ENCODE measurements at places on chromosomes 1 and 21.

DNA sequence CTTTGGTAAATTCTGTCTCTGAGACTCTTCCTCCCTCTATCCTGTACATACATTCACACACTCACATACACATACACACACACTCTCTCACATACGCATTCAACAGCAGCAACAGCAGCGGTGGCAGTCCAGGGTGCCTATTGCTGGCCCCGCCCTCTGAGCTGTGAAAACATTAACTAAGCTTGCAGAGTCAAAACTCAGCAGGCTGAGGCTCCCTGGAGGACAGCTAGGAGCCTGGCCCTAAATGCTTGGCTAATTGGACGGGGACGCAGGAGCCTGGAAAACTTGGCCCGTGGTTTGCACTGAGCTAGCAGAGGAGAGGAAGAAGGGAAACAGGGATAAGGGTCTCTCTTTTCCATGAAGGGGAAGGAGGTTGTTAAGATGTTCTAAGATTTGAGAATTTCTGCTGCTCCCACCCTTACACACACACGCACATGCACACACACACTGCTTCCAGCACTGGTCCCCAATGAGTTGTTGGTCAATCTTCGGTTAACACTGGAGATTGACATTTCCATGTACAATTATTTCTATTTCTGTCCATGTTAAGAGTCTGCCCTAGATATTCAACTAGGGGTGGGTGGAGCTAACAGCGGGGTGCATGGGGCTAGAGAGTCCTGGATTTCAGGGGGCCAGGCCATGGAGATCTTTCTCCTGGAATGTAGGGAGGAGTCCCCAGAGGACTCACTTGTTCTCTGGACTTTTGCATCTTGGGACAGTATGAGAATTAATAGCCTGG is 94.2 kb downstream of the PLXNA2 start:
- DNase-seq: no peak

- no peak for DNase-seq
Measured at GRCh38 chr1:246608616-246609376, 42.5 kb downstream of the CNST start.

- DNase-seq: no peak
Measured at GRCh38 chr1:169974067-169974466, 80.4 kb upstream of the SCYL3 start.

DNA sequence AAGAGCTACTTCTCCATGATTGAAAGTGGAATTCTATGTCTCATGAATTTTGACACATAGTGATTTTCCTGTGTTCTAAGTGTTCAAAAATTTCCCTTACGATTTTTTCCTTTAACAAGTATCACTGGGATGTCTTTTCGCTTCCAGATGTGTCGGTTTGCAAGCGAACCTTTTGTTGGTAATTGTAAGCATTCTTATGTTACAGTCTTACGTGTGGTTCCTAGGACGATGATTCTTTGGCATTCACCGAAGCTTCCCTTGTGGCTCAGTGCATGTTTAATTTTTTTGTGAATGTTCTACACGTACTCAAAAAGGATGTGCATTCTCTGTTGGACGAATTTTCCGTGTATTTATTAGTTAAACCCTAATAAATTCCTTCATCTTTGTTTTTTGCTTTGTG is 211.6 kb downstream of the CAMTA1 start:
- DNase-seq: no peak

GRCh38 chr1:22309572-22309971 is 142.1 kb upstream of the ZBTB40 start:
- no peak for DNase-seq

GRCh38 chr1:89739013-89739843 is 81.6 kb upstream of the LRRC8D start:
- DNase-seq: no peak

DNA sequence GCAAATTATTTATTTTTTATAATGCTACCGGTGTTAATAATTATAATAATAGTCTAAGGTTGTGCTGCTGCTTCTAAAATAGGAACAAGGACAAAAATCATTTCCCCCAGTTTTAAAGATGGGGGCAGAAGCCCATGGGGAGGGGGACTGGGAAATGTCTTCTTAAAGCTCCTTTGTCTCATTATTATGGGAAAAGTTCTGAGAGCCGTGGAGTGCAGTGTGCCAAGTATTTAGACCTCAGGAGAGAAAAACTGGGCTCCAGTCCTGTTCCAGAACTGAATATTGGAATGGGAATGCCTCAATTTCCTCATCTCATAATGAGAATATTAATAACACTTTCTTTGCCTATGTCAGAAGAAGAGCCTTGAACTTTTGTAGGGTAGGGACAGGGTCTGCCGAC is 40.9 kb upstream of the ATF3 start:
- DNase-seq: no peak

GRCh38 chr1:162197615-162198421 is 128.3 kb downstream of the NOS1AP start:
- DNase-seq: no peak

DNA sequence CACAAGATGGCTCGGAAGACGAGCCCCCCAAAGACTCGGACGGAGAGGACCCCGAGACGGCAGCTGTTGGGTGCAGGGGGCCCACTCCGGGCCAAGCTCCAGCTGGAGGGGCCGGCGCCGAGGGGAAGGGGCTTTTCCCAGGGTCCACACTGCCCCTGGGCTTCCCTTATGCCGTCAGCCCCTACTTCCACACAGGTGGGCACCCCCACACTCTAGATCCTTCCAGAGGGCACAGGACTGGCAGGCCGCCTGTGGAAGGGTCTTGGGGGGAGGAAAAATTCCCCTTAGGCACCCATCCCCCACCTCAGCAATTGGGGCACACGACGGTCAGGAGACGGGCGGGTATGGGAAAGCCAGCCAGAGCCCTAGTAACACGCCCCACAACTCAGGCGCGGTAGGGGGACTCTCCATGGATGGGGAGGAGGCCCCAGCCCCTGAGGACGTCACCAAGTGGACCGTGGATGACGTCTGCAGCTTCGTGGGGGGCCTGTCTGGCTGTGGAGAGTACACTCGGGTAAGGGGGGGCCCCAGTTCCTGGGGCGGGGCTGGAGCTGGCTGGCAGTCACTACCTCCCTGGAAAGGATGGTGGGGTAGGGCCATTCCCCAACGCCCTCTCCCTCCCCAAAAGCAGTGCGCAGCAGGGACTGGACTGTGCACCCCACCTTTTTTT is 16.1 kb downstream of the NOC2L start:
- DNase-seq: no peak

Measured in T-helper 9 cell (primary cell).